Stimulated activated CD8-positive, alpha-beta memory T cell treated with anti-CD3 and anti-CD28 coated beads, Interleukin-2, amount 100 ng/mL, for 1 hour (primary cell): ENCODE measurements at places on chromosomes 4 and X.

DNA sequence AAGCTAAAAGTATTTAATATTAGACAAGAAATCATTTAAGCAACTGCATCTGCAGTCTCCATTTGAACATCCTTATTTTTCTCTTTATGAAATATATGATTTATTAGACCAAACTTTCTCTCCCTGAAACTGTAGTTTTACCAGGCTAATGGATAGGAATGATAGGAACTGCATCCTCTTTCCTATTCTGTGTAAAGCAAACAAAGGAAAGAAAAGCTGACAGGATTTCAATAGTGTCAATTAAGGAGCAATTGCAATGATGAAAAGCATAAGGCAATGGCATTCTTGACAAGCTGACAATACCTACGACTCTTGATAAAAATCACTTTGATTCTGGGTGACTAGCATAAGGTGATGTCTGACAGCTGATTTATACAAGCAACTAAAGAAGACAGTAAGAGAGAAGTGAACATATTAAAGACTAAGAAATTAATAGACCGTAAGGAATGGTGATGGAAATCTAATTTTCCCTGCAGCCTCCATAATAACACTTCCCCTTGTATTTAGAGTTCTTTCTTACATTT is 502.5 kb downstream of the TECRL start:
- no peak for DNase-seq

DNA sequence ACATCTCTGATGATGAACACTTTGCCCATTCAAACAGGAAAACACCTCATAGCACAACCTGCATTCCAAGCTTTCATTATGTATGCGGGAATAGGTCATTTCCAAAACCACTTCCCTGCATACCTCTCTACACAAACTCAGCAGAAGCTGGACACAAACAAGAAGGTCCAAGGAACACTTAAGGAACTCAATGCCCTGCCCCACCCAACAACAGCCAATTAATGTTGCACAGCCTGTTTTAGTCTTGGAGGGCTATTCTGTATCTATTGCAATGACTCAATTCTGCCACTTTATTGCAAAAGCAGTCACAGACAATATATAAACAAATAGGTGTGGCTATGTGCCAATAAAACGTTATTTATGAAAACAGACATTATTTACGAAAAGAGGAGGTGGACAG is 16.7 kb downstream of the OPHN1 start:
- no peak for DNase-seq

DNA sequence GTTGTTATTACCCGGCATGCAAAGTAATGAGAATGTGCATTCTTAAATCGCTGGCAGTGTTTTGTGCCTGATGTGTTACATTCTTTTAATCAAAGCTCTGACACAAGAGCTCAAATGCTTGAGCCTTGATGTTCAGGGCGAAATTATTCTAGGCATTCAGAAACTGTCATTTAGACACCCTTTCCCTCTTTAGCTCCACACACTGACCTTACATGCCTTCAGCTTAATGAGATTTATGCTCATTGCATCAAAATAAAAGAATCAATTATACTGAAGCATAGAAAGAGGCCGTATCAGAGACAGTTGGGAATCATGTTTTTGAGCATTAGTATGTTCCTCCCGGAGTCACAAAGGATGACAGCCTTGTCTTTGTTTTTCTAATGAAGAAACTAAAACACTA is 56.7 kb downstream of the FAM114A1 start:
- DNase-seq = no peak

DNA sequence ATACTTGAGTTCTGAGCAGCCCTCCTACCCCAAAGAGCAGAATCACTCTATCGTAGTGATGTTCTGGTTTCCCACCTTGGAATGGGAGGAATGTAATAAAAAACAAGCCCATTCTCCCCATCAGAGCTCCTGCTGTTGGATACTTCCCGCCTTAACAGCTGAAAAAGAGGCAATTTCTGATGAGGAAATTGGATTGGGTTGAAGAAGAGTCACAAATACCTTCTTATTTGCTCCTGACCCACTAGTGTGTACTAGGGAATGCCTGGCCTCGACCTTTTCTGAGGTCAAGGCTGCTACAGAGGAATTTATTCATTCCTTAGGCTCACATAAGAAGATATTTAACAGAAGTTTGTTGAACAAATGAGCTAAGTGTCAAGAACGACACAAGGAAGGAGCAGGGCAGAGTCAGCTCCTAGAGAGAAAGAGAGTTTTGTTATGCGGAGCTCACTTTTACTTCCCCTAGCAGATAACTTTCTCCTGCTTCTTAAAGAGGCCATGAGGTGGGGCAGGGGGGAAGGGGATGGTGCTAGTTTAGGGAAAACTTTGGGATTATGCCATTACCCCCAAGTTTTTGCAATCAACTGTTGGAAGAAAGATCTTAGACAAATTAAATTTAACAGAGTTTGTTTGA is 273.8 kb upstream of the CLNK start:
- no peak for DNase-seq

DNA sequence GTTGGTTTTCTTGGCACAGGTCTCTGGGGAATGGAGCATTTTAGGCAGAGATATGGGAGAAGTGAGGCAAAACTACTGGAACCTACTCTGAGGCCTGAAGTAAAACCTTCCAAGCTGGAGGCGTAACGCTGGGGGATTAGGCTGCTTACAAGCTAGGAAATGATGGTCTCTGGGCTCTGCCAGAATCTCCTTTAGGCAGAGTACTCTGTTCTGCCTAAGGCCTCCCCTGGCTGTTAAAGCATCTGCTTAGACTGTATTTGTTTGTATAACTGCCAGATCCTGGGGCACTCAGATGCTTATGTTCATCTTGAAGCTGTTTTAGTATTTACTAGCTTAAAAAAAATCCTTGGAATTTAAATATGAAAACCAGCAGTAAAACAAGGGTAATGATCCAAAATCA is 822.2 kb downstream of the RPA4 start:
- DNase-seq = no peak

DNA sequence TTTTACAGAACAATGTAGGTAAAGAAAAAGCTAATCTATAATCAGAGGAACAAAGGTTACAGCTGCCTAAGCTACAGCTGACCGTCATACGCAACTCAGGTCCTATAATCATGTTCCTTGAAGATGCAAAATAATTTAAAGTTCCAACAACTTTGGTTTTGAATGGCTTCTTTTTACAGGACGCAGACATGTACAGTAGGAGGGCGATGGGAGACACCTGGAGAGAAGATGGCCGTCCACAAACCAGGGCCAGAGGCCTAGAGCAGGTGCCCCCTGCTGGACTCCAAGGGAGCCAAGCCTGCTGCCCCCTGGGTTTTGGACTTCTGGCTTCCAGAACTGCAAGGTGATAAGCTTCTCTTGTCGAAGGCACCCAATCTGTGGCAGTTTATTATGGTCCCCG is 10.6 kb downstream of the HGFAC start:
- DNase-seq = no peak

DNA sequence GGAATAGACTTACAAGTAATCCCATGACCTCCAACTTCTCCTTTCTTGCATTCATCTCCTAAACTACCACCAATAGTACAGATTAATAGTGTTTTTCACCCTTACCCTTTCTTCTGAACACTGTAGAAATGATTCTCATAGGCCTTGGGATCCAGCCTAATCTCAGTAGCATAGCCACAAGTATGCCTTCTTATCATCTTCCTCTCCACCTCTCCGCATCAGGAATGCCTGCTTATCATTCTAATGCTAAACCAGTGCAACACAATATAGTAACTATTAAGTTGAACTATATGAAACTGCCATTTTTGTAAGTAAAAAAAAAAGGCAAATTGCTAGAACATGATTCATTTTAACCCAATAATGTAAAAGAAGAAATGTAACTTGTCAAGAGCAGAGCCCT is 79.5 kb upstream of the IL2 start:
- DNase-seq = no peak

DNA sequence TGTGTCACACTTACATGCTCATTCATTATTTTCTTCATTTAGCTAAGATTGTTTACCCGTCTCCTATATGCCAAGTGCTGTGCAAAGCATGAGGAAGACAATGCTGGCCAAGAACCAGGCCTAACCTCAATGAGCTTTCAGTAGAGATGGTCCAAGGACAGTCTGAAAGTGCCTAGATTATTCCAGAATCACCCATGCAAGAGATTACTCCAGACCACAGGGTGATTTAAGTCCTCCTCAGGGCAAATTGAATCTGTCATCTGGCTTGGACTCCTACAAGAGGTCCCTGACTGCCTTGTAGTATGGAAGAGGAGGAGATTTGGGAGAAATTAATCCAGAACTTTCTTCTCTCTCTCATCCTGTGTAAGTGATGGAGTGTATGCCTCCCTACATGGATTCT is 99.4 kb upstream of the NDP start:
- no peak for DNase-seq

- DNase-seq = no peak
Observed at GRCh38 chrX:81890521-81890920, 688.6 kb downstream of the SH3BGRL start.

DNA sequence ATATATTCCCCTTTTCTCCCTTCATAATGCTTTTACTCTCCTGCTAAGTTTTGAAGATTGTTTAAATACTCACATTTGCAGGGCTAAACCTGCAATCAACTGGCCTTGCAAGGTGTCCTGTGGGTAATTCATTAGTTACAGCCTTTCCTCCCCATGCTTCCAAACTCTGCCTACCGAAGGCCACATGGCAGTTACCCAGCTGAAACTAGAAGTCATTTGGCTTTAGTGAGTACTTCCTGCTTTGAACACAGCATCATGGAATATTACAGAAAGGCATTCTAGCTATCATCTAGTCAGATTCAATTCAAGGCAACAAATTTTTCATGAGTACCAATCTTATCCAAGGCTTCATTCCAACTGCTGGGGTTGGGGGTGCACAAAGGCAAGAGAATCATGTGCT is 55.6 kb downstream of the SRPX start:
- DNase-seq = no peak

DNA sequence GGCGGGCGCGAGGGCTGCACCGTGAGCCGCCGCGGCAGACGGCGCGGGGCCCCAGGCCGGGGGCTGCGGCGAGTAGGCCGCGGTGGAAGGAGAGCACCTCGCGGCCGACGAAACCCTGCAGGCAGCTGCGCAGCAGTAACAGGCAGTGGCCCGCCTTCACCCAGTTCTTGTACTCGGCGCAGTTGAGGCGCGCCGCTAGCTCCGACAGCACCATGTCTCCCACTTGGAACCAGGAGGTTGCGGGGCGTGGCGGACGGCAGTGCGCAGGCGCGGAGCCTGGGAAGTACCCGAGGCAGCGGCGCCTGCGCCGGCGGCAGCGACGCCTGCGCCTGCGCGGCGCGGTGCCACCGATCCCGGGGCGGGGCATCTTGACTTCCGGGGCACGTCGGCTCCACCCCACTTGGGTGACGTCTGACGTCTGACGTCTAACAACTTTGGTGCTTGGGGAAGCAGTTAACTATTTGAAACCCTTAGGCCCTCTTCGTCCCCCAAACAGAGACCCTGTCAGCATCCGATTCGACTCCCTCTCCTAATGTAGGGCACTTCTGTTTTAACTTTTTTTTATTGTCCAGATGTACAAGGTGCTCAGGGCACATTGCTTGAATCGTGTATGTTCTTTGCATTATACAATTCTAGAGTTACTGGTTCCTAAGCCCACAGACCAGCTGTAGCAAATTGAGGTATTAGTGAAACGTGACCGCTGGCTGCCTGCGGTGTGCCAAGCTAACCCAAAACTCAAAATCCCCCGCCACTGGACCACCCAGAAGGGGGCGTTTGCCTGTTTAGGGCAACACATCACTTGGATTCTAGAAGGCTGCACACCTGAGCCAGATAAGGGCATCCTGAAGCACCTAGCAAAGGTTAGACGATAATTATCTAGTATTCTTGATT is at the start of gene CXorf38:
Gene CXorf38 (minus strand): TSS at position 255 of the 891 bp plus-strand sequence. CDS start 41 bp downstream, at position 214.
- peak; percentile 84 for DNase-seq

- DNase-seq = no peak
Observed at GRCh38 chrX:115260330-115260729, 26.4 kb upstream of the LRCH2 start.

DNA sequence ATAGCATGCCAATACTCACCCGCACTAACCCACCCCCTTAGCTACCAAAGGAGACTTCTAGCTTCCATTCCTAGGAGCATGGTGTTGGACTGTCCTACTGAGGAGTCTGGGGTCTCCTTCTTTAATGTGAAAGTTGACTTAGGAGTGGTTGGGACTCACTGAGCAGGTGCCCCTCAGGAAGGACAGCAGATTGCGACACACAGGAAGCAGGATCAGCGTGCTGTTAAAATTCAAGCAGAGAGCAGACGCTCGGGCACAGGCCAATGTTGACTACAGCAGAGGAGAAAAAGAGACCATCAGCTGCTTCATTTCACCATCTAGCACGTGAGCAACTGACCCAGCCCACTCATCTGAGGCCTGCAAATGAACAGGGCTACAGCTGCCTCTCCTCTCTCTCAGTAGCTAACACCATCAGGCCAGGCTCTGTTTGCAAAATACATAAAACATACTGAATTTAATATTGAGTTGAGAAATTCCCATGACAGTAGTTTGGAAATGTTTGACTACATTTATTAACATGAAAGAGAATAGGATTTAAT is 10.8 kb downstream of the NOX1 start:
- DNase-seq = no peak

DNA sequence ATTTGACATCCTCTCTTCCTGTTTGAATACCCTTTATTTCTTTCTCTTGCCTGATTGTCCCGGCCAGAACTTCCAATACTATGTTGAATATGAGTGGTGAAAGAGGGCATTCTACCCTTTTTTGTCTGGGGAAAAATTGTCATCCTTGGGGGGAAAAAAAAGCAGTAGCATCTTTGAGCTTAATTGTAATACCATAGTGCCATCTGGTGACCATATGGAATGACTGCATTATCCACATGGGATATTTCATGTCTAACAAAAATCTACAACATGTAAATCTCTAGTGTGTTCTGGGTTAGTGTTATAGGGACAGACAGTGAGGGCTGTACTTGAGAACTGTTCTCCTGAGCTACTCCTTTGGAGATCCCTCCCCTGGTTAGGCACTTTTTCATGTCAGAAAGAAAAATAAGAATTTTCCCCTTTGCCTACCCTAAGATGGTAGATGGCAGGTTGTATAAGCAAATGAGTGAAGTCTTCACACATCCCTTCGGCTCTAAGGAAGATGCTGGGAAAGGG is 26.0 kb downstream of the CAPN6 start:
- no peak for DNase-seq

DNA sequence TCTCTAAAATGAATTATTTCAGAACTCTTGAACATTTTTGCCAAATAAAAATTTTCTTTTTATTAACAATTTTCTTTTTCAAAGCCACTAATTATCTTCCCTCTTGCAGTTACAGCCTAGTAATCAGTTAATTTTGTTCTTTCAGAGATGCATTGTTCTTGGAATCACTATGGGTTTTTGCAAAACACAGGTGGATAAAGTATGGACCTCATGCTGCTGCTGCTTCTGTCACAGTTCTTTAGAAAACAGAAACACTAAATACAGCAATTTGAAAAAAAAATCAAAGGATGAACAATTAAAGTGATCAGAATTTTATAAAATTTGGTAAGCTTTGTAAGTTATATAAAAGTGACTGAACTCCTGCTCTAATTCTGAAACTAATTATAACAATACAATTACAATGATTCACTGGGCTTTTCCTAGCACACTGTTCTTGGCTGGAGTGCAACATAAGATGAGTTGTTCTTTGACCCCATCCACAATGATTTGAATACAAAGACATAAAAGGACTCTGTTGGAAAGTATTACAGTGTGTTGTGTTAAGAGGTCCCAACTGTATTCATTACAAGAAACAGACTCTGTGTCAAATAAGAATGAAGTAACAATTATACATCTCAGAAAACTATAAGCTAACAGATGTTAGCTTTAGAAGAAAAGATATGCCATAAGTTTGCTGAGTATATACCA is 59.4 kb upstream of the GK2 start:
- no peak for DNase-seq
